Nephron progenitor cell (in vitro differentiated cells): ENCODE measurements at places on chromosomes 5 and 9.
A peak's percentile ranks its signal among the peaks of the same experiment; 100 is the strongest.

GRCh38 chr5:166493612-166494011 lies 1797.8 kb upstream of the WWC1 start:
- no peak for DNase-seq

- DNase-seq, result no peak
Observed at GRCh38 chr5:179906294-179906794, 1.4 kb downstream of the TBC1D9B start.

GRCh38 chr9:127943731-127944144 lies 6.1 kb upstream of the DPM2 start:
- DNase-seq, result peak; percentile 87

DNA sequence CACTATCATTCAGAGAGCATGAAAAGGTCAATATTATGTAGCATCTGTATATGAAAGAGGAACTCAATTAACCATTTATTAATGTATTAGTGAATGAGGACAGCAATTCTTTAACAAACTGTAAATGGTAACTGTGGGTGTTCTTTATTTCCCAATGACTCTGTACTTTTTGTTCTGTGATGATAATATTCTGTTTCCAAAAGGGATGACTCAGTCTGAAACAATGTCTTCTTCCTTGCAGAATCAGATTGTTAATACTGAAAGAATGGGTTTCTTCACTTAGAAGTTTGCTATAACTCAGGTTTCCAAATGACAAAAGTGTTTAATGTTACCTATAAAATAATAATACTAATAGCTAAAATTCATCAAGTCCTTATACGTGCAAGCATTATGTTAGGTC lies 1518.7 kb upstream of the WWC1 start:
- DNase-seq, result no peak

- no peak for DNase-seq
Observed at GRCh38 chr5:153891394-153891793, 147.3 kb downstream of the FAM114A2 start.

DNA sequence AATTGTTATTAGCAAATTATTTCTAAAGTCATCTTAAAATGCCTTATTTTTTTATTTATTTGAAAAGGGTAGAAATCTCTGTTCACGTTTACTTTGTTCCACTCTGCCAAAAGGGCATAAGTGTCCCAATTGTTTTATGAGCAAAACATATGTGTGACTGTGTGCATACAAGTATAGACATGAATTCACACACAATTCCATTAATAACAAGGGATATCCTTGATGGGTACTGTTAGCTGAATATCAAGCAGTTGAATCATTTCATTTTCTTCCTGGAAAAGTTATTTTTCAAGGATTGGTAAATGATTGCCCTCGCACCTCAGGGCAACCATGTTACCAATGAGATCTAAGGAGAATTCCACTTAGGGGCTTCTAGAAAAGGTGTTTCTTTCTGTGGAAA lies 92.1 kb upstream of the TAF11L2 start:
- no peak for DNase-seq

DNA sequence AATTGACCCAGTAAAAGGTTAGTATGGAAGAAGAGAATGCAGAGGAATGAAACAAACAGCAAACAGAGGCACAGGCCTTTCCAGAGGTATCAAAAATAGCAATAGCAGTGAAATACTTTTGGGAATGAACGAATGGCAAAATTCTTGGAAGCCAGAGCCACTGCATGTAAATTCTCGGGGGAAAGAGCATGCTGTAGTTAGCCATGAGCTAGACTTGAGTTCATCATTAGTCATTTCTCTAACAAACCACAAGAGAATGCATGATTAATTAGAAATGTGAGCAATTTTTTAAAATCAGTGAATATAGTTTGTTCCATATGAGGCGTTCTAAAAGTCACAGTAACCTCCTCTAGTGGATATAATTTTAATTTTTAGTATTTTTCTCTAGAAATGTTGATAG lies 170.3 kb upstream of the PRR16 start:
- DNase-seq, result no peak

- DNase-seq, result peak; percentile 63
Observed at GRCh38 chr5:168295574-168296201, 4.2 kb downstream of the WWC1 start.
